ENCODE measurements at places on chromosomes 6 and 20.
A peak's percentile ranks its signal among the peaks of the same experiment; 100 is the strongest.

GRCh38 chr6:163175301-163175700 lies 239.2 kb upstream of the QKI start:
- DNase-seq: no peak

DNA sequence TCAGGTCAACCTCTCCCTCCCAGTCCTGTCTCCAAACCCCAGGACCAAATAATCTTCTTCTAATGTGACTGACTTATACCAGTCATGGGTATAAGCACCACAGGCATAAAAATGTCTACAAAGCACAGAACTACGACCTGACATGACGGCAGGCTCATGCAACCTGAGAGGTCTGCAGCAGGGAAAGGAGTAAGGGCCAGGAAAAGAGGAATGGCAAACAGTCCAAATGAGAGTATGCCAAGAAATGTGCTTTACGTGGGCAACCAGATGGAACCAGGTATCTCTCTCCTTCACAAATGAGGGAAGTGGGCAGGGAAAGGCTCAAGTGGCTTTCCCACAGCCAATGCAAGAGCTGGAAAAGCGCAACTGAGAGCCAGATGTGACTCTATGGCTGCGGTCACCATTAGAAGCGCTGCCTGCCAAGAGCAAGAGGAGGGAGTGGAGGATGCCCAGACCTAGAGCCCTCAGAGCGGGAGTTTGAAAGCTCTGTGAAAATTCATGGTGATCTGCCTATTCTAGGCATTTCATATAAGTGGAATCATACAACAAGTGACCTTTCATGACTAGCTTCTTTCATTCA lies 6.0 kb downstream of the APMAP start:
- DNase-seq: no peak

DNA sequence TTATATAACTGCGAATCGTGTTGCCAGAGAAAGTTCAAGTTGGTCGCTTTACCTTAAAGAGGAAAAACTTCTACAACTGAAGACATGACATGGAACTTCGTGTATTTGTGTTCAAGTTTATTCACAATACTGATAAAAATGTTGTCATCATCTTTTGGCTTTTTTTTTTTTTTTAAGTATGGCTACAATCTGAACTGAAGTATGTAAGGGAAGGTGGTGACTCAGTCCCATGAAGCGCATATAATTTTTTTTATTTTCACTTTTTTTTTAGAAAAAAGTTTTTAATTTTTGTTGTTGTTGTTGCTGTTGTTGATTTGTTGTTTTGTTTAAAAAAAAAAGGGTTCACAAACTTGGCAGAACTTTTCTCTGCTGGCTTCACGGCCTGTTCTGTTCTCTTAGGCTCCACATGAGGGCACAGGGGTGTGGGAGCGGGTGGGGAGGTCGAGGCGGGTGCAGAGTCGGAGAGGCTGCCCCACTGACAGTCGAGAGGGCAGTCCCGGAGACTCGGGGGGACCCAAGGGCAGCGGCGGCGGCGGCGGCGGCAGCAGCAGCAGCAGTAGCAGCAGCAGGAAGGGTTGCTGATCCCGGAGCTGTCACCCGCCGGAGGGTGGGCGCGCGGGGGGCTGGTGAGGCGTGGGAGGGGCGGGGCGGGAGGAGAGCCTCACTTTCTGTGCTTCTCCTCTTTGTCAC lies 17.0 kb downstream of the TFAP2A start:
- peak; percentile 15 for DNase-seq

GRCh38 chr20:46423882-46424482 lies 17.6 kb upstream of the ELMO2 start:
- no peak for DNase-seq

DNA sequence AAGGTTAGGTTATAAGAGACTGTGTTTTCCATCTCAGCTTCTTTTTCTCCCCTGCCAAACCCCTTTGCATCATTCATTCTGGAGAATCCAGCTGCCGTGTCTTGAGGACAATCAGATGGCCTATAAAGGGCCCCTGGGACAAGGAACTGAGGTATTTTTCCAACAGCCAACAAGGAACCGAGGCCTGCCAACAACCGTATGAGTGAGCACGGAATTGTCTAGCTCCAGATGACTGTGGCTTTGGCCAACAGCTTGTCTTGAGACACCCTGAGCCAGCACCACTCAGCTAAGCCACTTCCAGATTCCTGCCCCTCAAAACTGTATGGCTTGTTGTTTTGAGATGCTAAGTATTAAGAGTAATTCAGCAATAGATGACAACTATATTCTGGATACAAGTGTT lies 433.7 kb upstream of the HSF2 start:
- DNase-seq: no peak

Measured in lung (tissue), 17 donors.